ENCODE measurements at places on chromosomes 4 and X.

DNA sequence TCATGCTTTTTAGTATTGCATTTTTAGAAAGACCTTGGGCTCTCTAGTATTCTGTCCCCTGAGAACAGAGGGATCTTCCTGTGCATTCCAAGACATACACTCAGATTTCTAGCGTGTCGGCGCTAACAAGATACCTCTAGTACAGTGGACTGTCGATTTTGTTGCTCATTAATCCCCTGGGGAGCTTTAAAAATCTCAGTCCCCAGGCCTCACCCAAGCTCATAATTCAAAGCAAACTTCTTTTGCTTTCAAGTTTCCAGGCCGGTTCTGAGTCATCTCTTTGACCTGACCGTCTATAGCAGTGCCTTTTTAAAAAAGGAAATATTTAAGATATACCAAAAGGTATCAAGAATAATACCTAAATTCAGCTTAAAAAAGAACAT lies 137.0 kb downstream of the AMMECR1 start:
- peak; percentile 37 for DNase-seq

GRCh38 chr4:11341337-11342043 lies 87.2 kb downstream of the HS3ST1 start:
- no peak for DNase-seq

DNA sequence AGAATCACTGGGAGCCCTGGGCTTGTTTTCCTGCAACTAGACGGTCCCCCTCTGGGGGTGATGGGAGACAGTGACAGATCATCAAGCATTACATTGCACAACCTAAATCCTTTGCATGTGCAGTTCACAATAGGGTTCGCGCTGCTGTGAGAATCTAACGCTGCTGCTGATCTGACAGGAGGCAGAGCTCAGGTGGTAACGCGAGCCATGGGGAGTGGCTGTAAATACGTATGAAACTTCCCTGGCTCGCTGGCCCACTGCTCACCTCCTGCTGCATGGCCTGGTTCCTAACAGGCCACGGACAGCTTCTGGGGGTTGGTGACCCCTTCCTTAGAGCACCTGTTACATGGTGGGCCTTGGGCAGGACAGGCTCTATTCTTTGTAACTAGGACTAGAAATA lies 10.4 kb downstream of the PAQR3 start:
- DNase-seq, result no peak

DNA sequence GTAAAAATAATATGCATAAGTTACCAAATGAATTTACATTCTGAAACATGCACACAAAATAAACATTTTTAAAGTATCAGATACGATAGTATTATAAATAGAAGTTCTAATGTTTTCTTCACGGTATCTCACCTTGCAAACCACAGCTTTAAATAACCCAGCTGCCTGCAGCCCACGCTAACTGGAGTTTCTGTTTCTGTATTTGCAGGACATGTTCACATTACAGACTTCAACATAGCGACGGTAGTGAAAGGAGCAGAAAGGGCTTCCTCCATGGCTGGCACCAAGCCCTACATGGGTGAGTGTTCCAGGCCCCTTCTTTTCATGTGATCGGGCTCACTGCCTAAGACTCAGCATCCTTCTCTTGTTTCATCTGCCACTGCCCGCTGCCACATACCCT lies 291.7 kb downstream of the EVC2 start:
- DNase-seq, result no peak

GRCh38 chrX:111181951-111182350 lies 86.0 kb downstream of the PAK3 start:
- no peak for DNase-seq

DNA sequence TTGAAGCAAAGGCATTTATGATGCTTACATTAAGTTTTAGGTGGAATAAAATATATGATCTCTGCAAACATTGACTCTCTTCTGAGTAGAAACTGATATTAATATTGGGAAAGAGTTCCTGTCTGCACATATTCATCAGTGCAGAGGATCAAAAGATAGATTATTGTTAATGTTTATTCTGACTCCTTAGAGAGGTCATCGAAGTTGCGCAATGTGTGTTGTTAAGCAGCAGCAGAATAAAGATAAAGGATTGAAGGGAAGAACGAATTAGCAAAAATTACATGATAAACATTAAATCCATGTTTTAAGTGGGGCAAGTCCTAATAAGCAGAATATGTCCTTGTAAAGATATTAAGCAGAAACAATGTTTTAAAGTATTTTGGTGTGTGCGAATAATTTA lies 72.6 kb upstream of the MBNL3 start:
- DNase-seq, result no peak

- no peak for DNase-seq
These were observed 42.9 kb upstream of the HS3ST1 start for GRCh38 chr4:11471618-11472017.

DNA sequence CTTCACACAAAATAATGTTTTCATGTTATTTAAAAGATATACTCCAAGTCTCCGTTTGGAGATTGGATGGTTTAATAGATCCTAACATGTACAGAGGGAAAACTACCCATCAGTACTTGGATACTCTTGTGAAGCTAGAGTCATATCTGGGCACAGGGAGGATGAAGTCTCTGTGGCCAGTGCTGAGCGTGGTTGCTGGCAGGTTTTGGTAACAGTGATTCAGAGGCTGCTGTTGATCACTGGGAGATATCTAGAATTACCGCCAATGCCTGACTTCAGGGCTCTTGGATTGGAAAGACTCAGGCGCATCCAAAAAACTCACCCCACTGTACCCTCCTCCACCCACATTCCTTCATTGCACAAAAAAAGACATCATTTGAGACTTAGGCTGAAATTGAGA lies 107.2 kb upstream of the PGRMC2 start:
- DNase-seq, result no peak

DNA sequence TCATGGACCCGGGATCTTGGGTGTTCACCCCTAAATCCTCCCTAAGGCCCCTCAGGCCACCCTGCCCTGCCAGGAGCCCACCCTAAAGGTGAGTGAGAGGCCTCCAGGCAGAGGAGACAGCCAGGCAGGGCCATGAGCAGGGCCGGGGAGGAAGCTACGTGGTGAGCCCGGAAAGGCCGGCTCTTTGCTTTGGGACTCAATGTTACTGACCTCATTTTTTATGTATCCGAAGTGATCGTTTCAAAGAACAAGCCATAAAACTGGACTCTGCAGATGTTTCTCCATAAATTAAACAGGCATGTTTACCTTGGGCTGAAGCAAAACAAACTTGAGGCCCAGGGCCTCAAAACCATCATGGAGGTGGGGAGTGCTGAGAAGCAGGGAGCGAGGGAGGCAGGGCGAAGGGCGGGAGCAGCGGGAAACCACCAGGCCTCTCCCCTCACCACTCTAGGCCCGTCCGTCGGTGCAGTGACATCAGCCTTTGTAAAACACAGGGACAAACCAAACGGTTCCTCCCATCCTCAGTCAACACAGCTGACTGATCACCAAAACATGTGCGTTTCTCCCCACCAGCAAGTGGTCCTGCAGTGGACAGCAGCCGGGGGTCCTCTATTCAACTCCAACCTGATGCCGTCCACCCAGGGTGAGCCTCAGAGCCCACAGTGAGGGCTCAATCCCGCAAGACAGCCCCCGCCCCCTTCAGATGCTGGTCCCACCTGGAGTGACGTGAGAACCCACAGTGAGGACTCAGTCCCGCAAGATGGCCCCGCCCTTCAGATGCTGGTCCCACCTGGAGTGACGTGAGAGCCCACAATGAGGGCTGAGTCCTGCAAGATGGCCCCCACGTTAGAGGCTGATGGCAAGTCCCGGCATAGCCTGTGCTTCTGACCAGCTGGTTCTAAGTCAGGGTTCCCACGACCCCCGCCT lies 102.9 kb upstream of the LRPAP1 start:
- no peak for DNase-seq

DNA sequence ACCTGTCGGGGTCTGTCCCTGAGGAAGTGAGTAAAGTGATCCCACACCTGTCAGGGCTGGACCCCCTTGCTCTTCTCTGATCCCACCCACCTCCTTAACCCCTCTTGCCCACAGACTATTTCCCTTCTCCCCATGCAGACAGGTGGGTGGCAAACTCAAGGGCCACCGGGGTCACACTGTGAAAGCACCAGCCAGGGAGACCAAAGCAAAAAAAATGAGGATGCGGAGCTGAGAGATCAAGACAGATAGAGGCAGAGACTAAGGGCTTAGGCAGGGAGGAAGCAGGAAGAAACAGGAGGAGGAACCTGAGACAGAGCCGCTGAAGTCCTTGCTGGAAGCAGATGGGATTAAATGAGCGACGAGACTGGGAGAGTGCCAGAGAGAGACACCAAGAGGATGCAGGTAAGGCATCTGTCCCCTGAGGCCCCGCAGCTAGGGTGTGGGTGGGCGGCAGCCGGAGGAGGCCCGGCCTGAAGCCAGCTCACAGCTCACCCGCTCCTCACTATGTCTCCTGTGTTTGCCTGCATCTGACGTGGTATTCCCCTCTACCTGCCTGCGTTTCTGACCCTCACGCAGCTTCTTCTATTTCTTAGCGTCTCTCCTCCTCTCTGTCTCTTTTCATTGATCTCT lies 7.2 kb downstream of the TIMM17B start:
- DNase-seq, result no peak

GRCh38 chr4:88352062-88352740 lies 26.5 kb upstream of the HERC6 start:
- peak; percentile 44 for DNase-seq

- DNase-seq, result no peak
These were observed 639.6 kb downstream of the MID1IP1 start for GRCh38 chrX:39440799-39441284.

- no peak for DNase-seq
These were observed 79.7 kb downstream of the KIT start for GRCh38 chr4:54737421-54737820.

DNA sequence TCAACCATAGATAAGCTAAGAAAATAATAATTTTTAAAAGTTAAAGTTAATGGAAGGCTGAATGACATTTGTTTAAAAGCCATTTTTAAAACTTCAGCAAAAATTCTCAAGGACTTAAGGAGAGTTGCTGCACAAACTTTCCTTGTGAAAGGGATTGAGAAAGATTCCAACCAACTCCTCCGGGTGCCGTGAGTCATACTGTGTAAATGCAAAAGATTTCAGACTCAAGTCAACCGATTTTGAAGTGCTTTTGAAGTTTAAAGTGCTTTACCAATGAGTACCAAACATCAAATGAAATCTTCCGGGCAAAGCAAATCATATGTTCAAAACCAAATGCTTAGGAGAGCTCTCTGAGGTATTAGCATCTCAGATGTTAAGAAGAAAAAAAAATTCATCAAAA lies 31.4 kb downstream of the VCX2 start:
- DNase-seq, result peak; percentile 11

GRCh38 chr4:140117947-140118346 lies 36.0 kb downstream of the MAML3 start:
- no peak for DNase-seq

- DNase-seq, result no peak
These were observed 172.0 kb upstream of the IL15 start for GRCh38 chr4:141464366-141464765.

DNA sequence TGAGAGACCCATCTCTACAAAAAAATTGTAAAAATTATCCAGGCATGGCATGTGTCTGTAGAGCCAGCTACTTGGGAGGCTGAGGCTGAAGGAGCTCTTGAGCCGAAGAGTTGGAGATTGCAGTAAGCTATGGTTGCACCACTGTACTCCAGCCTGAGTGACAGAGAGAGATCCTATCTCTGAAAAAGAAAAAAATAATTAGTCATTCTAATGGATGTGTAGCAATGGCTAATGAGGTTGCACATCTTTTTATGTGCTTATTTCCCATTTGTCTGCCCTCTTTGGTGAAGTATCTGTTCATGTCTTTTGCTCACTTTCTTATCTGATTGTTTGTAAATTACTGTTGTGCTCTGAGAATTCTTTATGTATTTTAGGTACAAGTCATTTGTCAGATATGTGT lies 19.0 kb upstream of the MAML3 start:
- DNase-seq, result no peak

GRCh38 chr4:22179124-22179874 lies 230.7 kb upstream of the KCNIP4 start:
- DNase-seq, result peak; percentile 78

- DNase-seq, result no peak
These were observed 184.9 kb downstream of the COMMD8 start for GRCh38 chr4:47278631-47279030.

DNA sequence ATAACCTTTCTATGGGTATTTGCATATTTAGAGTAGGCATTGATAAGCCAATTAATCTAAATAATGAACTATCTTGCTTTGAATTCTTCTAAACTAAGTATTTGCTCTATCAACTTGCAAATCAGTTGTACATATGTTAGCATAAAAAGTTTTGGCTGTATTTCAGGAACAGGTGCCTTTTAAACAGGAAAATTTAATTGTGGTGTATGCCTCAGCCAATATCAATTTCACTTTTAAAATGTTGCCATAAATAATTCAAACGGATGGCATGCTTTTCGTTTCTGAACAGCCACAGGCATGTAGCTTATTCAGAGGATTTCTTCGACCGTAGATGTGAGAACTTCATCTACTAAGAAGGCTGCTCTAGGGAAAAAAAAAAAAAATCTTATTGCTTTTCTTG lies 99.9 kb downstream of the DCLK2 start:
- DNase-seq, result peak; percentile 61

- no peak for DNase-seq
These were observed 22.3 kb downstream of the COX7B2 start for GRCh38 chr4:46886711-46887110.

- DNase-seq, result no peak
These were observed 68.4 kb upstream of the SCOC start for GRCh38 chr4:140305053-140305452.

- DNase-seq, result no peak
These were observed 638.7 kb downstream of the PCDH18 start for GRCh38 chr4:136893573-136893972.

DNA sequence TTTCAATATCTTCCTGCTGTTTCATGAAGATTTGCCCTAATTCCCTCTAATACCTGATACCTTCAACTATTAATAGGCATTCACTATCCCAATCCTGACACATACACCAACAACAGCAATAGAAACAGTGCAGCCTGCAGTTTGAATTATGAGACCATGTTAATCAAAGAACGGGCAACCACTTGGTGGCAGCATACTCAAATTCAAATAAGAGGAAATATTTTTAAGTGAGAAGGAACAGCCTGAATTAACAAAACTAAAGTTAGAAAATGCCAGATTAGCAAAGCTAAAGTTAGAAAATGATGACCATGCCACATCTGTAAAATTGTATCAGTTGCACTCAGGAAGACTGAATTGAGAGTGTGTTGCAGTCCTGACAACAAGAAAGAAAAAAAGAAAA lies 204.9 kb downstream of the SMARCA1 start:
- DNase-seq, result no peak

DNA sequence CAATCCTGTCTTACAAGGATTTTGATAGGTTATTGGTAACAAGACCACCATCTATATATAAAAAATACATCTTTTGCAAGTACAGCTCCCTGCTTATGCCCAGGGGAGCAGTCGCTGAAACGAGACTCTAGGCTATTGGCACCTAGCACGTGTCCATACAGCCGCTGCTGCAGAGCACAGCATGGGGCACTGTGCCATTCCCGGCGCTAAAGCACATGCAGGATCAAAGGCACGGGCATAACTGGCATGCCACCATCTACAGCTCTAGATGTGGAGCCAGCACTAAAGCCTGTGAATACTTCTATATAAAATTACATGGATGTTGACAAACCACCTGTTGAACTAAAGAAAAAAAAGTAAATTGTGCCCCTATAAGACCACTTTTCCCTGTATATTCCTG lies 144.8 kb downstream of the COL25A1 start:
- DNase-seq, result no peak
